Right atrium auricular region (tissue), 2 donors: ENCODE measurements at places on chromosomes 13 and 19.

GRCh38 chr13:98543378-98544103 is 33.4 kb downstream of the STK24 start:
- H3K27me3 ChIP-seq, result no peaks in the 10 kb centered on the region
- H3K4me1 ChIP-seq, result peaks cover 86% of the 10 kb centered on the region
- H3K27ac ChIP-seq, result peak overlapping the region; percentile 62

GRCh38 chr19:41530761-41531301 is 45.1 kb upstream of the CEACAM21 start:
- H3K4me3 ChIP-seq, result no peak overlapping the region
- H3K27me3 ChIP-seq, result no peaks in the 10 kb centered on the region
- no peaks in the 10 kb centered on the region for H3K4me1 ChIP-seq
- peak overlapping the region; percentile 75 for H3K27ac ChIP-seq
- no peak for DNase-seq

DNA sequence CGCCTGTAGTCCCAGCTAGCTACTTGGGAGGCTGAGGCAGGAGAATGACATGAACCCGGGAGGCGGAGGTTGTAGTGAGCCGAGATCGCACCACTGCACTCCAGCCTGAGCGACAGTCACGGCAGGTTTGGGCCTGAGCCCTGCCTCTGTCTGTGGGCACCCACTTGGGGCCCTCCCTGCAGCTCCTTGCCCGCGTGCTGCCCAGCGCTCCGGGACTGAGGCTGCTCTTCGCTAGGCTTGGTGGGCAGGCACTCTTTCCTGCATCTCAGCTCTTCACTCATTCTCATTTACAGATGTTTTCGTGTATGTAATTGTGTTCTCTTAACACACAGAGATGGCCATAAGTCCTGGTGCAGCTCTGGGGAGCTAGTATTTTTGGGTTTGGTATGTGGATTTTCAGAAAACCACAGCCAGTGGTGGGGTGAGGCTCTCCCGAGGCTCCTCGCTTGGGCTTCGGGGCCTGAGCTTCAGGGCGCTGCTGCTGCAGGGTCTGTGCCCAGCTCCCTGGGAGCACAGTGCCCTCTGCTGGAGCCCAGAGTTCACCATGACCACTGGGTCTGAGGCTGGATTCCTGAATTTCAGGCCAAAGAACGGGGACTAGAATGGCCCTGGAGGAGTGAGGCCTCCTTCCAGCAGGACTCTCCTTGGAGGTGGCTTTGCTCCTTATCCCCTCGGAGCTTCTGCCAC is 15.2 kb downstream of the UPF1 start:
- DNase-seq, result peak; percentile 82
- H3K36me3 ChIP-seq, result peaks cover 26% of the 10 kb centered on the region
- H3K27ac ChIP-seq, result peak overlapping the region; percentile 76
- H3K4me1 ChIP-seq, result no peaks in the 10 kb centered on the region
- no peaks in the 10 kb centered on the region for H3K27me3 ChIP-seq

GRCh38 chr13:40096357-40096901 is 441.0 kb downstream of the COG6 start:
- no peak overlapping the region for H3K4me3 ChIP-seq
- no peak overlapping the region for H3K27ac ChIP-seq
- no peaks in the 10 kb centered on the region for H3K27me3 ChIP-seq
- H3K4me1 ChIP-seq, result no peaks in the 10 kb centered on the region

DNA sequence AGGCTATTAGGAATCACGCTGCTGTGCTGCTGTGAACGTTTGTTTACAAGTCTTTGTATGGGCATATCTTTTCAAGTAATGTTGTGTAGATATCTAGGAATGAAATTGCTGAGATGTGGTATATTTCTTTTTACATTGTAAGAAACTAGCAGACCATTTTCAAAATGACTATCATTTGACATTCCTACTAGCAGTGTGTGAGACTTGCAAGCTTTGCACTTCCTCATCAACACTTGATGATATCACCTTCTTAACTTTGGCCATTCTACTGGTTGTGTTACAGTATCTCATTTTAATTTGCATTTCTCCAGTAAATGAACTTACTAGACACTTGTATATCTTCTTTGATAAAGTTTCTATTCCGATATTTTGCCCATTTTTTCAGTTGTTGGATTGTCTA is 12.1 kb downstream of the METTL21C start:
- no peak overlapping the region for H3K4me3 ChIP-seq
- H3K36me3 ChIP-seq, result peaks cover 8% of the 10 kb centered on the region
- H3K27me3 ChIP-seq, result no peaks in the 10 kb centered on the region
- H3K4me1 ChIP-seq, result peaks cover 6% of the 10 kb centered on the region
- H3K27ac ChIP-seq, result no peak overlapping the region

- DNase-seq, result no peak
- no peak overlapping the region for H3K4me3 ChIP-seq
- no peaks in the 10 kb centered on the region for H3K36me3 ChIP-seq
- no peaks in the 10 kb centered on the region for H3K4me1 ChIP-seq
- no peaks in the 10 kb centered on the region for H3K27me3 ChIP-seq
Observed at GRCh38 chr13:65959305-65959704, 1270.8 kb downstream of the PCDH9 start.

DNA sequence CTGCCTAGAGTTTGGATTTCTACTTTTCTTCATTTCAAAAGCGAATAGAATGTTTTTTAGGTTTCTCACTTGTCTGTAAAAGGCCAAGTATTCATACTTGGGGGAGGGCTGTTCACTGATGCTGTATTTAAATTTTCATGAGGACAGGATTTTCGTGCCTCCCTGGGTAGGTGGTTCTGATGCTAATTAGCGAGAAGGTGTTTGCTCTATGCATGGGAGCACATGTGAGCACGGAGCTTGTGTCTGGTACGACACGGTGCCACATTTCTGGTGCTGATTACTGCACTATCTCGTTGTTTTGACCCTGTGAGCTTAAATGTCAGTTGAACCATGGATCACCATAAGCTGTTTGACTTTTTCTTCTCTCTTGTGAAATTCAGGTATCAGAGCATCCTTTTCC is 45.8 kb downstream of the MTUS2 start:
- H3K4me3 ChIP-seq, result no peak overlapping the region
- no peak for DNase-seq
- H3K36me3 ChIP-seq, result no peaks in the 10 kb centered on the region
- no peak overlapping the region for H3K27ac ChIP-seq
- no peaks in the 10 kb centered on the region for H3K4me1 ChIP-seq
- H3K27me3 ChIP-seq, result no peaks in the 10 kb centered on the region

DNA sequence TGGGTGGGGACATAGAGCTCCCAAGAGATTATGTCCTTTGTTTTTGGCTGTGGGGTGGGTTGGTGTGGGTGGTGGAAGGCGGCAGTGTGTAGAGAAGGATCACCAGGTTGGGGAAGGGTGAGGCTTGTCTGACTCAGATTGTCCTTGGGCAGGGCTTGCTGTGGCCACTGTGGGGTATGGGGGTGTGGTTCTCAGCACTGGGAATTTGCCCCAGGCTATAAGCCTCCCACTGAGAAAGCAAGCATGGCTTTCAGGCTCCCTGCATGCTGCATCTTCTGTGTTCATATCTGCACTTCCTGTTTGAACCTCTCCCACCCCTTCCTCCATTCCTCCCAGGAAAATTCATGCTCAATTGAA is 34.9 kb downstream of the DNAJC15 start:
- no peak for DNase-seq
- no peak overlapping the region for H3K27ac ChIP-seq
- no peak overlapping the region for H3K4me3 ChIP-seq
- no peaks in the 10 kb centered on the region for H3K4me1 ChIP-seq
- H3K27me3 ChIP-seq, result no peaks in the 10 kb centered on the region

GRCh38 chr19:1282588-1283206 is 3.0 kb upstream of the EFNA2 start:
- H3K36me3 ChIP-seq, result peaks cover 9% of the 10 kb centered on the region
- DNase-seq, result no peak
- no peaks in the 10 kb centered on the region for H3K4me1 ChIP-seq
- H3K27me3 ChIP-seq, result peaks cover 8% of the 10 kb centered on the region

DNA sequence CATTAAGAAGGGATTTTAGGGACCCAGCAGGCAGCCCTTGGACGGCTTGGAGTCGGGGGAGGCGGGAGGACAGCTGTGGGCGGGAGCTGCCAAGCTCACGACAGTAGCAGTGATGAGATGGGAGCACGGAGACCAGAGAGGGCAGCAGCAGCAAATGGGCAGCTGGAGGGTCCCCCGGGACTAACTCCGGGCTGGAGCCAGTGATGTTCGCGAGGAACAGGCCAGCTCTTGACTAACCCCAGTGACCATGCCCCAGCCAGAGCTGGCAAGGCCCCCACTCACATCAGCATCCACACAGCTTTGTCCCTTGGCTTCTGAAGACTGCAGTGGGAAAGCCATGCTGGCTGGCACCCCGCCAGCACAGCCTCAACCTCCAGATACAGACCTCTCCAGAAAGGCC is 81.9 kb downstream of the RAB20 start:
- no peak overlapping the region for H3K4me3 ChIP-seq
- DNase-seq, result peak; percentile 60
- peaks cover 81% of the 10 kb centered on the region for H3K36me3 ChIP-seq
- no peak overlapping the region for H3K27ac ChIP-seq
- peaks cover 21% of the 10 kb centered on the region for H3K4me1 ChIP-seq

DNA sequence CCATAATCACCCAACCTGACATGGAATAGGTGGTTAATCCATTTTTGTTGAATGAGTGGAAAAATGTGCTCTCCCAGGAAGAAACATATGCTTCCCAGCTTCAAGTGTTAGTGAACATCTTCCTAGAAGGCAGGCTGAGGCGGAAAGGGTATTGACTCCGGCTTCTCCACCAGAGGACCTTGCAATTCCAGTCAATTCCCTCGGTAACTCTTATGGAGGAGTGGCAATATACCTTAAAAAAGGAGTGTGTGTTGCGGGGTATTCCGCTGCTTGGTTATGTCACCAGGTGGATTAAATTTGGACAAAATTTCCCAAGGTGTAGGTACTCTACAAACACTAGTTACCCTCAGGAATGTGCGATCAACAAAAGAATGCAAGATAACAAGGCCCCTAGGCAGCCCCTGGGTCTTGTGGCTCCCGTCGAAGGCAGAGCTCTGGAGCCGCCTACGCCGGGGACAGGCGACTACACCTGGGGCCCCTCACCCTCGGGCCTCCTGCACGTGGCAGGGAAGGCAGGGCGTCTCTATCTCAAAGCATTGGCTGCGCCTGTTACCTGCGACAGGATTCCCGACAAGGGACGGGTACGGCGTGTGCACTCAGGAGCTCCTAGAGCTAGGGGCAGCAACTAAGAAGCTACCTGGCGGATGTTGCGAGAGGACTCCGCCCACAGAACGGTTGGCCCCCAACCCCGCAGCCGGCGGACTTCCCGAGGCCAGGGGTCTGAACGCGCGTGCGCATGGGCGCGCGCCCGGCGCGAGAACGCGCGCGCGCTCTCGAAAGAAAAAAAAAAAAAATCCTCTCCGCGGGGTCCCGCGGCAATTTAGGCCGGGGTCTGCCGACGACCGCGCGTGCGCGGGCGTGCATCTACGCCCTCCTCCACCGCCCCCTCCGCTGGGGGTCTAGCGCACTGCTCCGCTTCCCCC is at the start of gene WDR87:
Gene WDR87, minus strand, starts transcription at position 649 of the 923 bp plus-strand sequence. CDS start 8,355 bp downstream, outside the sequence.
- H3K27me3 ChIP-seq, result no peaks in the 10 kb centered on the region
- no peaks in the 10 kb centered on the region for H3K36me3 ChIP-seq
- H3K4me1 ChIP-seq, result no peaks in the 10 kb centered on the region
- H3K4me3 ChIP-seq, result peak within 1 kb of the TSS; percentile 96
- peak within 1 kb of the TSS; percentile 76 for H3K27ac ChIP-seq
- no peak for DNase-seq

GRCh38 chr13:98959786-98960605 is 17.9 kb downstream of the DOCK9 start:
- no peak for DNase-seq
- no peaks in the 10 kb centered on the region for H3K36me3 ChIP-seq
- H3K4me3 ChIP-seq, result no peak overlapping the region
- no peaks in the 10 kb centered on the region for H3K4me1 ChIP-seq
- no peaks in the 10 kb centered on the region for H3K27me3 ChIP-seq

- H3K27me3 ChIP-seq, result no peaks in the 10 kb centered on the region
- H3K4me3 ChIP-seq, result no peak overlapping the region
- H3K4me1 ChIP-seq, result no peaks in the 10 kb centered on the region
- DNase-seq, result no peak
- H3K27ac ChIP-seq, result no peak overlapping the region
Observed at GRCh38 chr19:51461723-51462161, 3.5 kb upstream of the SIGLEC8 start.

GRCh38 chr13:112325142-112325808 is 50.9 kb upstream of the SPACA7 start:
- no peak overlapping the region for H3K4me3 ChIP-seq
- no peak overlapping the region for H3K27ac ChIP-seq
- no peaks in the 10 kb centered on the region for H3K4me1 ChIP-seq
- H3K36me3 ChIP-seq, result no peaks in the 10 kb centered on the region

DNA sequence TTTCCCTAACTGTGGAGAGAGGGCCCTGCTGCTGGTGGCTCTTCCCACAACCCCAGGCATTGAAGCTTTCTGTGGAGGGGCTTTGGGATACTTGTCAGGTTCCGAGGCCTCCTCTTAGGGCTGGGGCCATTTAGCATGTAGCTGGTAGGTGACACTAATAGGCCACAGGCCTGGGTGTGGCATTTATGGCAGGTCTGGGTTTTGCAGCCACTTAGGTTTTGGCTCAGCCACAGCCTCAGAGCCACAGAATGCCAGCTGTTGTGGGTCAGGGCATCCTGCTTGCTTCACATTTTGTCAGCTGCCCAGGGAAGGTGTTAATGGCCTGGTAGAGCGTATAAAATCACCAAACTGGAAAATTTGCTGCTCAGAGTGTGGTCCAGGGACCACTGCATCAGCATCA is 15.7 kb downstream of the FAM124A start:
- no peaks in the 10 kb centered on the region for H3K27me3 ChIP-seq
- no peak for DNase-seq
- H3K27ac ChIP-seq, result no peak overlapping the region
- no peak overlapping the region for H3K4me3 ChIP-seq

GRCh38 chr13:101283782-101284181 is 132.5 kb downstream of the NALCN start:
- H3K4me3 ChIP-seq, result no peak overlapping the region
- H3K36me3 ChIP-seq, result no peaks in the 10 kb centered on the region
- no peaks in the 10 kb centered on the region for H3K27me3 ChIP-seq
- no peak overlapping the region for H3K27ac ChIP-seq

- no peak overlapping the region for H3K27ac ChIP-seq
- no peak overlapping the region for H3K4me3 ChIP-seq
- no peaks in the 10 kb centered on the region for H3K36me3 ChIP-seq
- no peaks in the 10 kb centered on the region for H3K27me3 ChIP-seq
- peaks cover 4% of the 10 kb centered on the region for H3K4me1 ChIP-seq
Observed at GRCh38 chr19:4524808-4525562, 6.7 kb upstream of the PLIN4 start.

GRCh38 chr13:65540175-65540574 is 1690.0 kb downstream of the PCDH9 start:
- no peak overlapping the region for H3K4me3 ChIP-seq
- H3K27me3 ChIP-seq, result no peaks in the 10 kb centered on the region
- no peaks in the 10 kb centered on the region for H3K4me1 ChIP-seq
- no peaks in the 10 kb centered on the region for H3K36me3 ChIP-seq

GRCh38 chr19:13794757-13795589 is at the start of gene ZSWIM4:
Gene ZSWIM4, plus strand, starts transcription at chr19:13795443. Its CDS starts 206 bp downstream, at chr19:13795649.
- DNase-seq, result peak; percentile 100
- no peaks in the 10 kb centered on the region for H3K27me3 ChIP-seq
- no peaks in the 10 kb centered on the region for H3K36me3 ChIP-seq
- H3K27ac ChIP-seq, result peak within 1 kb of the TSS; percentile 92
- no peaks in the 10 kb centered on the region for H3K4me1 ChIP-seq
